ENCODE measurements at places on chromosomes 6 and 20. TPM values are rescaled to one million over a fixed set of nuclear protein-coding genes. Genes with fewer than 3 reads are reported as not detected.

DNPH1 gene
- total RNA-seq = 81.9 TPM

FAM83C gene
- 55.3 TPM for total RNA-seq

DOP1A gene
- total RNA-seq = 23.0 TPM

ID4 gene
- 23.9 TPM for total RNA-seq

NKX2-4 gene
- not detected for total RNA-seq

DNA sequence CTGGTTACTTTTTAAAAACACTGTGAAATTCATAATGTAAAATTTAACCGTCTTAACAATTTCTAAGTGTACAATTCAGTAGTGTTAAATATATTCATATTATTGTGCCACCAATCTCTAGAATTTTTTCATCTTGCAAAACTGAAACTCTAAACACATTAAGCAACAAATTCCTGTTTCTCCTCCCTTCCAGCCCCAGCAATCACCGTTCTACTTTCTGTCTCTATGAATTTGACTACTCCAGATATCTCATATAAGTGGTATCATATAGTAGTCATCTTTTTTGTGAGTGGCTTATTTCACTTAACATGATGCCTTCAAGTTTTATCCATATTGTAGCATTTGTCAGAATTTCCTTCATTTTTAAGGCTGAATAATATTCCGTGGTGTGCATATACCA is 44.7 kb downstream of the RSPH3 start:
- no peak overlapping the region for H3K4me3 ChIP-seq
- H3K27ac ChIP-seq = no peak overlapping the region
- H3K27me3 ChIP-seq = no peaks in the 10 kb centered on the region
- H3K36me3 ChIP-seq = no peaks in the 10 kb centered on the region
- H3K4me1 ChIP-seq = peaks cover 3% of the 10 kb centered on the region

- H3K27ac ChIP-seq = no peak overlapping the region
- H3K27me3 ChIP-seq = no peaks in the 10 kb centered on the region
- H3K4me3 ChIP-seq = no peak overlapping the region
- DNase-seq = no peak
Observed at GRCh38 chr20:24777746-24778145, 171.3 kb upstream of the CST7 start.

DNA sequence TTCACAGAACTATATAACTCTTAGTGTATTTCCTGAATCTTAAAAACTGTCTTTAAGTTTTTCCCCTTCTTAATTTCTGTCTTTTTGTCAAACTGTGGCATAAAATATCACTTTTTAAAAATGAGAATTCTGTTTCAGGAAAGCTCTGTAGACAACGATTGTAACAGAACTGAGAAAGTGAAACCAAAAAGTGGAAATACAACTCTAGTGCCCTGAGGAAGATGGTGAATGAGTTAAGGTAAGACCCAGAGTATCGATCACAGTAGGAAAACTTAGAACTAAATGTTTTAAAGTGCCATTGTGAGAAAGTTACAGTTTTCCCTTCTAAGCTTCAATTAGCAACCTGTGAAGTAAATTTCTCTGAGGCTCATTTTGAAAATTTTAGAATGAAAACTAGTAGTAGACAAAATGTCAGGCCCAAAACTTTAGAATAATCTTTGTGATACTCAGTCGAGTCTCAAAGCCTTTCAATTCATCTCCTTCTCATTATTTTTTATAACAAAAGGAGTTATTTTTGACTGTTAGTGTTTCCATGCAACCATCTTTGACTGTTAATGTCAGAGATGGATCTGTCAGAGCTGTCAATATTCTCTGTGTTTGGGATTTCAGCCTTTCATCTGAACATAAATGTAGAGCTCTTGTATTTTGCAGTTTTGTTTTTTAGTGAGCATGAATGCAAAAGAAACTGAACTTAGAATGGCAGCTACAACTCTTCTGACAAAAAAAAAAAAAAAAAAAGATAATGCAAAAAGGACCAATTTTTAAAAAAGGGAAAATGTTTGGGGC is 19.0 kb upstream of the TRDN start:
- H3K27me3 ChIP-seq = no peaks in the 10 kb centered on the region
- no peak for DNase-seq
- H3K4me1 ChIP-seq = no peaks in the 10 kb centered on the region
- H3K27ac ChIP-seq = no peak overlapping the region
- H3K36me3 ChIP-seq = no peaks in the 10 kb centered on the region

- no peaks in the 10 kb centered on the region for H3K27me3 ChIP-seq
- peak overlapping the region; percentile 86 for H3K27ac ChIP-seq
- H3K4me3 ChIP-seq = no peak overlapping the region
- H3K36me3 ChIP-seq = no peaks in the 10 kb centered on the region
Observed at GRCh38 chr20:10510216-10510615, 75.1 kb downstream of the SLX4IP start.

DNA sequence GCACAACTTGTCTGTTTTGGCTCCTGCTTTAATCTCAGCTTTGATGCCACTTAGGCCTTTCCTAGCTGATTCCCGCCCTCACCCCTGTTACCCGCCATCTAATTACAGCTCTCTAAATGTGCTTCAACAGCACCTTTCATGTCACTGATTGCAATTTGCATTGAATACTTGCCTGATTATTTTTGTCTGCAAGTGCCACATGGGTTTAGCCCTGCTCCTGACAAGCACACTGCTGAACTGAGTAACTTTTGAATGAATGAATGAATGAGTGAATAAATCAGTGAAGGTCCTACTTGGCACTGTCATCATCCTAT is 591 bp upstream of the DCBLD1 start:
- no peak for DNase-seq
- H3K4me3 ChIP-seq = peak overlapping the region; percentile 87
- H3K36me3 ChIP-seq = no peaks in the 10 kb centered on the region
- no peaks in the 10 kb centered on the region for H3K27me3 ChIP-seq
- peak overlapping the region; percentile 83 for H3K27ac ChIP-seq

DNA sequence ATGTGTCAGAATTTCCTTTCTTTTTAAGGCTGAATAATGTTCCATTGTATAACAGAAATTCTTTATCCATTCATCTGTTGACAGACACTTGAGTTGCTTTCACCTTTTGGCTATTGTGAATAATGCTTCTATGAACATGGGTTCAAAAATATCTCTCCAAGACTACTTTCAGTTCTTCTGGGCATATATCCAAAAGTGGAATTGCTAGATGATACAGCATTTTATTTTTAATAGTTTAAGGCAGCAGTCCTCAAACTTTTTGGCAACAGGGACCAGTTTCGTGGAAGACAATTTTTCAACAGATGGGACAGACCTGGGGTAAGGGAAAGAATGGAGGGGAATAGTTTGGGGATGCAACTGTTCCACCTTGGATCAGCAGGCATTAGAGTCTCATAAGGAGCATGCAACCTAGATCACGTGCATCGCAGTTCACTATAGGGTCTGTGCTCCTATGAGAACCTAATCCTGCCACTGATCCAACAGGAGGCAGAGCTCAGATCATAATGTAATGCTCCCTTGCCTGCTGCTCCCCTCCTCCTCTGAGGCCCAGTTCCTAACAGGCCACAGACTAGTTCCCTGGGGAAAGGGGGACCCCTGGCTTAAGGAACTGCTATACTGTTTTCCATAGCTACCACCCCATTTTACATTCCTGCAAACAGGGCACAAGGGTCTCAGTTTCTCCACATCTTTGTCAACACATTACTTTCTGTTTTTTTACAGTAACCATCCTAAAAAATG is 239.9 kb upstream of the RNF217 start:
- no peak for DNase-seq
- no peaks in the 10 kb centered on the region for H3K27me3 ChIP-seq
- H3K36me3 ChIP-seq = no peaks in the 10 kb centered on the region
- no peak overlapping the region for H3K27ac ChIP-seq
- no peak overlapping the region for H3K4me3 ChIP-seq

DNA sequence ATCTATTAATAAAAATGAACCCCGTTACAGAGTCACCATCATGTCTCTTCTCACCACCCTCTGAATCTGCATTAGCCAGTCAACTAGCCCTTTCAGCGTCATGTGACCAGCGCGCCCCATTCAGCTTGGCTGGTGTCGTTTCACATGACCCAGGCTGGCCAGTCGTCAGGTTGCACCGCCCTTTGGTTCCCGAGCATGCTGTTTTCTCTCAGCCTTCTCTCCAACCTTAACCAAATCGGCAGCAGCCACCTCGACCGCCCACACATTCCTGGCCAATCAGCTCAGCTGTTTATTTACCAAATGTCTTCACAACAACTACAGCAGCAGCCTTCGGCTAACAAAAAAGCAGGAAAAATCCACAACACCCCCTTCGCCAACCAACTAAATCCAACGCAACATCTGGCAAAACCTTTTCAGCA is 5.6 kb downstream of the SRSF3 start:
- H3K27ac ChIP-seq = peak overlapping the region; percentile 20
- DNase-seq = no peak
- H3K4me3 ChIP-seq = peak overlapping the region; percentile 91
- H3K36me3 ChIP-seq = peaks cover 19% of the 10 kb centered on the region
- H3K27me3 ChIP-seq = no peaks in the 10 kb centered on the region

- H3K4me1 ChIP-seq = peaks cover 3% of the 10 kb centered on the region
- H3K27me3 ChIP-seq = no peaks in the 10 kb centered on the region
- no peak overlapping the region for H3K4me3 ChIP-seq
Observed at GRCh38 chr20:57473246-57474048, 51.5 kb downstream of the CTCFL start.

DNA sequence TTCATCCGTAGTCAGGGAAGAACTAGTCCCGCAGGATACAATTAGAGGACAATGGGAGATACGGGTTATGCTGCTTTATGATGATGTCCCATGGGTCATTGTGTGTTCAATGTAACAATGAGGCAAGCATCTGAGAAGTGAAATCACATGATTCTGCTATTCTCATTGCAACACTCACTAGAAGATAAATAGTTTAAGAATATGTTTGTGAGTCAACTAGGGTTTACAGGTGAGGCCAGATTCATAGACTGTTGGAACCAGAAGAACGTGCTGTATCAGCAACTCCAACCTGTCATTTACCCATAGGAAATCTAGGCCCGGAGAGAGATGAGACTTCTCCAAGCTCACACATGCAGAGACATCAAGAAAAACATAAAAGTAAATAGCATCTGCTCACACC is 80.8 kb downstream of the SCML4 start:
- H3K4me1 ChIP-seq = no peaks in the 10 kb centered on the region
- H3K36me3 ChIP-seq = no peaks in the 10 kb centered on the region
- no peaks in the 10 kb centered on the region for H3K27me3 ChIP-seq
- DNase-seq = no peak
- no peak overlapping the region for H3K4me3 ChIP-seq

DNA sequence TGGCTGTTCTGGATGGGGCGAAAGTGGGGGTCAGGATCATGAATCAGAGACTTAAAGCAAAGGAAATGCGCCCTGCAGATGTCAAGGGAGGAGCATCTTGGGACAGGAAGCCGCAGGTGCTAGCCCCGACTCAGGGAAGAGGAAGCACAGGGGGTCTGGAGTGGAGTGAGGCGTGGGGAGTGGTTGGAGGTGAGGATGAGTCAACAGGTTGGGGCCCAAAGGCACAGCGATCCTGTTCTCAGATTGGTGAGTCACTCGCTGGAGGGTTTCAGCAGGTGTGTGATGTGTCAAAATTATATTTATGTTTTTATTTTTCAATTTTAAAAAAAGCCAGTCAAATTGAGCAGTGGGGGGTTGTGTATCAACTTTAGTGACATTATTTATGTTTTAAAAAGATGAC is 19.0 kb downstream of the PACSIN1 start:
- no peaks in the 10 kb centered on the region for H3K27me3 ChIP-seq
- DNase-seq = no peak
- H3K4me1 ChIP-seq = no peaks in the 10 kb centered on the region
- no peaks in the 10 kb centered on the region for H3K36me3 ChIP-seq

DNA sequence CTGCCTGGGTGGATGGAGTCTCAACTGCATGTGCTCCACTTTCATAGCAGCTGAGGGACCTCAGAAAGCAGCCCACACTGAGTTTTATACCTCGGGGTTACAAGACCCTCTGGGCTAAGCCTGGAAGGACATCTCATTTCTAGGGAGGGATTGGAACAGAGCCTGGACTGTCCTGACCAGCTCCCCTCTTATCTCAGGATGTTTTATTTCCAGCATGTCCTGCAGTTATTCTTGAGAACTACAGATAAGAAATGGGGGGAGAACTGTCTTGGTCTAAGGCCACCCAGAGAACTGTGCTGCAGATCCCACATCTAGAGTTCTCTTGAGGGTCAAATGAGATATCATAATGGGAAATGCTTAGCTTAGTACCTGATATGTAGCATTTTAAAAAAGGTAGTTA is 97.3 kb upstream of the CHD6 start:
- no peak overlapping the region for H3K4me3 ChIP-seq
- H3K27me3 ChIP-seq = no peaks in the 10 kb centered on the region
- no peaks in the 10 kb centered on the region for H3K4me1 ChIP-seq
- no peaks in the 10 kb centered on the region for H3K36me3 ChIP-seq
- H3K27ac ChIP-seq = no peak overlapping the region
- DNase-seq = no peak
